ENCODE measurements at places on chromosomes 11 and 22. TPM values are rescaled to one million over a fixed set of nuclear protein-coding genes. Genes with fewer than 3 reads are reported as not detected.
A peak's percentile ranks its signal among the peaks of the same experiment; 100 is the strongest.

DNA sequence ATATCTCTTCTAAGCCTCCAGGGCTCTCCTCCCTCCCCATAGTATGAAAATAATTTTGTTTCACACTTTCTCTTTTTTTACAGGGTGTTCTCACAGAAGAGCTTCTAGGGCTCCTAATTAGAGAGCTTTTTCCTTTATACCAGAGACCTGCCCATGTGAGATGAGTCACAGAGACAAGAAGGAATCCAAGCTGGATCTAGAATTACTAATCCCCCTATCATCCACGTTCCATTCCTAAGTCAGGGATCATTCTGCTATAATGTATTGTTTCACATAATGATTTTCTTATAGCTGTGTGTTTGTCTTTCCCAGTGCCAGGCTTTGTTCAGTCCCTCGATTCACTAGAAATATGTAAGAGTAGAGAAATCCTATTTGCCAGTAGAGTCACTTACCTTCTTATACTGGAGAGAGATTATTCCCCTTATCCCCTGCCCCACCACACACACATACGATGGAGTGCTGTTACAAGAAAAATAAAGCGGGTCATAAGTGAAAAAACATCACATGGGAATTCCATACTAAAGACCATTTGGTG is 778.3 kb upstream of the LRRC4C start:
- no peaks in the 10 kb centered on the region for H3K36me3 ChIP-seq
- no peaks in the 10 kb centered on the region for H3K4me1 ChIP-seq
- H3K27ac ChIP-seq = no peak overlapping the region
- no peaks in the 10 kb centered on the region for H3K27me3 ChIP-seq
- DNase-seq = no peak
- H3K4me3 ChIP-seq = no peak overlapping the region

GRCh38 chr22:40805239-40805638 is 13.9 kb downstream of the SLC25A17 start:
- no peaks in the 10 kb centered on the region for H3K36me3 ChIP-seq
- H3K4me3 ChIP-seq = no peak overlapping the region
- no peak for DNase-seq
- no peak overlapping the region for H3K27ac ChIP-seq
- peaks cover 8% of the 10 kb centered on the region for H3K4me1 ChIP-seq

- H3K4me3 ChIP-seq = no peak overlapping the region
- DNase-seq = peak; percentile 42
- peaks cover 44% of the 10 kb centered on the region for H3K36me3 ChIP-seq
These were observed 33.6 kb downstream of the TBC1D22A start for GRCh38 chr22:46795845-46796565.

DNA sequence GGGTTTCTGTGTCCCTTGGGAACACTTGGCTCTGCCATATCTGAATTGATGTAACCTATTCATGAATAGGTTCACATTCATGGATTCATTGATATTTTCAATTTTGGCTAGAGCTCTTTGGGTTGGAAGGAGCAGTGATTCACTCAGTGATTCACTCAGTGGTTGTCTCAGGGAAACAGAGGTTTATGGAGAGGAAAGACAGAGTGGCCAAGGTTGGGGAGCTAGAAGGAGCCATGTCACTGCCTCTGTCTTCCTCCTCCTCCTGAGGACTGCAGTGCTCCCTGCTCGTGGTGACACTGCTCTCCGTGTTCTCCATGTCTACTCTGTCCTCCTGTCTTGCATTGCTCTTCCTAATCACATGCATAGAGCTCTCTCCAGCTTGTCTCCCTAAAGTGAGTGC is 17.4 kb downstream of the CEP164 start:
- peaks cover 34% of the 10 kb centered on the region for H3K36me3 ChIP-seq
- H3K27ac ChIP-seq = no peak overlapping the region
- H3K4me3 ChIP-seq = no peak overlapping the region
- no peaks in the 10 kb centered on the region for H3K4me1 ChIP-seq

DNA sequence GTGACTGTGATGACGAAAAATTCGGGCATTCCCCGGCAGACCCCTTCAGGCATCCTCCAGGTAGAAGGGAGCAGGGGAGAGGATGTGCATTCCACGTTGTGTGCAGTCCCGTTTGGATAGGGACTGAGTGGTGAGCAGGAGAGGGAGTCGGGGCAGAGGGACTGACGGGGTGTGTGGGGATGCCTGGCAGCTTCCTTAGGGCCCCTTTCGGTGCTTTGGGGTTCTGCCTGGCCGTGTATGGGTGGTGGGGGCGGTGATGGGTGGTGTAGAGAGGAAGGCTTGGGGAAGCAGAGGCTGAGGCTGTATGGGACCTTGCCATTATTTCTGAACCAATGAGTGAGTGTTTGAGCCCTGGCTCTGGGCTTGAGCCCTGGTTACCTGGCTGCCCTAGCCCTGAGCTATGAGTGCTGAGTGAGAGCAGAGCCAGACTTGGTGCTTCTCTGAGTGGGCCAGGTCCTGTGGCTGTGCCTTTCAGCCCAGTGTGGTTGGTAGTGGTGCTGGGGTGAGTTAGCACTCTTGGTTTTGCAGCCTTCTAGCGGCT is 914 bp downstream of the INPPL1 start:
- peaks cover 33% of the 10 kb centered on the region for H3K4me1 ChIP-seq
- H3K27me3 ChIP-seq = no peaks in the 10 kb centered on the region
- H3K27ac ChIP-seq = peak overlapping the region; percentile 98
- H3K36me3 ChIP-seq = peaks cover 32% of the 10 kb centered on the region

DNA sequence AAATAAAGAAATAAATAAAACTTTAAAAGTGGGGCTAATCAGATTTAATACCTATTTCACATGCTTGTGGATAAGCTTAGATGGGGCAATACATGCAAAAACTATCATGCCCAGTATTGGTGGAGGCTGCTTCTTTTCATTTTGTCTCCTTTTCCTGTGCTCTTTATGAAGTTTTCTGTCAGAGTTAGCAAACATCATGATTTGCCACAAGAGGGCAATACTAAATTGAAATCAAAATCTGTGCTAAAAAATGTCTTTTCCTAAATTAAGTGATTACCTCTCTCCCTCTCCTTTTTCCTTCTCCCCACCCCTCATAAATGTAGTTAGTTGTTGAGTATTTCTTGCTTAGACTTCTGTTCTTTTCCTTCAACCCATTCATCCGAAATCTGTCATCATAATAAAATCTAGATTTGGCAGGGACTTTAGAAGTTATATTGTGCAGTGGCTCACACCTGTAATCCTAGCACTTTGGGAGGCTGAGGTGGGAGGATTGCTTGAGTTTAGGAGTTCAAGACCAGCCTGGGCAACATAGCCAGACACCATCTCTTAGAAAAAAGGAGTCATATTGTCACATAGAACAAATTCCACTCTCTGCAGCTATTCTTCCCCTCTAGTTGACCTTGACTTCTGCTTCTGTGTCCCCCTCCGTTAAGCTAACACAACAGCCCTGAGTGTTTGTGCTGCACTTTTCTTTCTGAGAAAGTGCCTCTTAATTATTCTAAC is 4.7 kb upstream of the ARHGAP42 start:
- DNase-seq = no peak
- no peaks in the 10 kb centered on the region for H3K4me1 ChIP-seq
- H3K4me3 ChIP-seq = no peak overlapping the region
- no peaks in the 10 kb centered on the region for H3K36me3 ChIP-seq
- no peak overlapping the region for H3K27ac ChIP-seq

DNA sequence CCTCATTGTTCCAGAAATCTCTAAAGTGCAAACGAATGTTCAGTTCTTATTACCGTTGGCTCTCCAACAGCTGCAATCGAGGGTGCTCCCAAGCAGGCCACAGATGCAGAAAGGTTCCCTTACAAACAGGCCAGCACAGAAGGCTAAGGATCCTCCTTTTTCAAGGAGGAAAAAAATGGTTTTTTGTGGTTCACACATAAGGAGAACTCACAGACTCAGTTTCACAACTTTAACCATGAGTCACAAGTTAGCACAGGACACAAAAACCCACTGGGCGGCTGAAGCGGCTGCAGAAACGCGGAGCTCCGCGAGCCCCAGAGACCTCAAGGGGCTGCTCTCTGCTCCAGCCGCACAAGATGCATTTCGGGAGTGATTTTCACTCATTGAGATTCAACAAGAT is 98.2 kb upstream of the PRR5 start:
- no peak overlapping the region for H3K27ac ChIP-seq
- H3K4me3 ChIP-seq = no peak overlapping the region
- H3K27me3 ChIP-seq = no peaks in the 10 kb centered on the region
- H3K4me1 ChIP-seq = no peaks in the 10 kb centered on the region

GRCh38 chr11:50178737-50179136 is 146.1 kb downstream of the OR4C45 start:
- no peaks in the 10 kb centered on the region for H3K27me3 ChIP-seq
- no peaks in the 10 kb centered on the region for H3K36me3 ChIP-seq
- no peak overlapping the region for H3K27ac ChIP-seq
- no peak overlapping the region for H3K4me3 ChIP-seq

DNA sequence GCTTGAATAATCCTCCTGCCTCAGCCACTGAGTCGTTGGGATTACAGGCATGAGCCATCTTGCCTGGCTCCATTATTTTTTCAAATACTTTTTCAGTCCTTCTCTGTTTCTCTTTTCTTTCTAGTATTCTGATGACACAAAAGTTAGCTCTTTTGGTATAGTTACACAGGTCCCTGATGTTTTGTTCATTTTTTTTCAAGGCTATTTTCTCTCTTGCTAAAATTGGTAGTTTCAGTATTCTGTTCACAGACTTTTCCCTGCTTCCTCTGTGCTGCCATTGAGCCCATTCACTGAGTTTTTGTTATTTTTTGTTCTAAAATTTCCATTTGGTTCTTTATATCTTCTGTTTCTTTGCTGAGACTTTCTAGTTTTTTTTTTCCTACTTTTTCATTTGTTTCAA is 166.5 kb downstream of the UVRAG start:
- peaks cover 5% of the 10 kb centered on the region for H3K36me3 ChIP-seq
- DNase-seq = no peak
- H3K4me1 ChIP-seq = no peaks in the 10 kb centered on the region
- no peak overlapping the region for H3K4me3 ChIP-seq
- no peak overlapping the region for H3K27ac ChIP-seq

GRCh38 chr11:7540830-7541555 is 27.2 kb downstream of the PPFIBP2 start:
- H3K4me3 ChIP-seq = no peak overlapping the region
- H3K36me3 ChIP-seq = no peaks in the 10 kb centered on the region
- DNase-seq = no peak
- no peaks in the 10 kb centered on the region for H3K27me3 ChIP-seq
- H3K4me1 ChIP-seq = no peaks in the 10 kb centered on the region

The OR5B21 gene
- total RNA-seq = not detected

The RAPSN gene
- not detected for total RNA-seq

The CHST1 gene
- 5.4 TPM for total RNA-seq

All from right atrium auricular region (tissue), 2 donors.